ENCODE measurements at places on chromosomes 16 and 17.

GRCh38 chr17:57602896-57603295 is 142.2 kb downstream of the CCDC182 start:
- DNase-seq = no peak

- DNase-seq = no peak
Observed at GRCh38 chr17:3812771-3813170, 11.8 kb upstream of the ITGAE start.

GRCh38 chr17:56125830-56126819 is 27.1 kb upstream of the ANKFN1 start:
- DNase-seq = peak; percentile 84

DNA sequence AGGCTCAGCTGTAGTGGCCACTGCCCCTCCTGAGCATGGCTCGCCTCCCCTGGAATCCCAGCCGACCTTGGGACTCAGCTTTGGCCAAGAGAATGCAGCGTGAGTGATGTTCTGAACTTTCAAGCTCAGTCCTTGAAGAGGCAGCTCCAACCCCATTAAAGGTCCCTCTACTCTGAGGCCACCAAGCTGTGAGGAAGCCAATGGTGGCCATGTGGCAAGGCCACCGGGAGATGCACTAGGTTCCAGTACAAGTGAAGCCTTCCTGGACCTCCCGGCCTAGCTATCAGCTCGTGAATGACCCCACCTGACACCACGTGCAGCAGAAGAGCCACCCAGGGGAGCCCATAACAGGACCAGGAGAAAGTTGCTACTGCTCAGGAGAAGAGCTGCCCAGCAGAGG is 81.7 kb upstream of the GNG13 start:
- DNase-seq = no peak

DNA sequence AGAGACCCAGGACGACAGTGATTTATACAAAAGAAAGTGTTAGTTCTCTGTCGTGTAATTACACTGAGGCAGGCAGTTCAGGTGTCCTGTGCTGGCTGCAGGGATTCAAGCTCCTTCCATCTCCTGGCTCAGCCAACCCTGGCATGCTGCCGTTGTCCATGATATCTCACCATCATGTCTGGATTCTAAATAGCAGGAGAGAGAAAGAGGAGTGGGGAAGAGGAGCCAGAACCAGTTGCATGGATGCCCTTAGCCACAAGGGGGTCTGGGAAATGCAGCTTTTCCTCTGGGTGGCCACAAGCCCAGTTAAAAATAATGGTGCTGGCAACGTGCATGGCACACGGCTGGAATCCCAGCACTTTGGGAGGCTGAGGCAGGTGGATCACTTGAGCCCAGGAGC is 9.7 kb downstream of the C16orf54 start:
- DNase-seq = no peak

DNA sequence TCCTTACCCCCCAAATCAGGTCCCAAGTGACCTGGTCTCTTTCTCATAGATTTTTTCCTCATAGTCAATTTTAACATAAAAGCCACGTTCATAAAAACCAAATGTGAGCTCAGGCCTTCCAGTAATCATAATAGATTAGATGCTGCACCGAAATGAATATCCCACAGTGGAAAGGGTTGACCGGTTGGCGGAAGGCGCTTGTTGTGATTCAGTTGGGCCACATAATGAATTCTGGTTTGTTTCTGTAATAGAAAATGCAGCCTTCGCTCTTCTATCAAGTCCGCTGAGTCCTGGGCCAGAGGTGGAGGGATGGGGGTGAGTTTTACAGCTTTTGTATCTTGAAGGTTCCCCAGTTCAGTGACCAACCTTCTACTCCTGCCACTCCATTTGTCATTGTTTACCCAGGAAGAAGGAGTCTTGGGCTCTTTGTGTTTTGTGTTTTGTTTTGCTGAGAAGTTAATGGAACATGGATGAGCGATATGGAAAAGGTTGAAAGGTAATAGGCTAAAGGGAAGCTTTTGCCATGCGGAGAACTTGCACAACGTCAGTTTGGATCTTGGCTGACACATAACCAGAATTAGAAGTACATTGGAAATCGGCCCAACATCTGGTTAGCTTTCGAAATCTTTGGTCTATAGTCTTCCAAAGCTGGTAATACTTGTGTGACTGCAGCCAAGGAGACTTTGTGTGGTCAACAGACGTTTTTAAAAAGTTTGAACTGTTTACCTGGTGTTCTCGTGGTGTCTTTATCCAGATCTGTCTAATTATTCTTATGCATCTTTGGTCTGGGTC is 89.5 kb downstream of the CLEC16A start:
- DNase-seq = peak; percentile 43

DNA sequence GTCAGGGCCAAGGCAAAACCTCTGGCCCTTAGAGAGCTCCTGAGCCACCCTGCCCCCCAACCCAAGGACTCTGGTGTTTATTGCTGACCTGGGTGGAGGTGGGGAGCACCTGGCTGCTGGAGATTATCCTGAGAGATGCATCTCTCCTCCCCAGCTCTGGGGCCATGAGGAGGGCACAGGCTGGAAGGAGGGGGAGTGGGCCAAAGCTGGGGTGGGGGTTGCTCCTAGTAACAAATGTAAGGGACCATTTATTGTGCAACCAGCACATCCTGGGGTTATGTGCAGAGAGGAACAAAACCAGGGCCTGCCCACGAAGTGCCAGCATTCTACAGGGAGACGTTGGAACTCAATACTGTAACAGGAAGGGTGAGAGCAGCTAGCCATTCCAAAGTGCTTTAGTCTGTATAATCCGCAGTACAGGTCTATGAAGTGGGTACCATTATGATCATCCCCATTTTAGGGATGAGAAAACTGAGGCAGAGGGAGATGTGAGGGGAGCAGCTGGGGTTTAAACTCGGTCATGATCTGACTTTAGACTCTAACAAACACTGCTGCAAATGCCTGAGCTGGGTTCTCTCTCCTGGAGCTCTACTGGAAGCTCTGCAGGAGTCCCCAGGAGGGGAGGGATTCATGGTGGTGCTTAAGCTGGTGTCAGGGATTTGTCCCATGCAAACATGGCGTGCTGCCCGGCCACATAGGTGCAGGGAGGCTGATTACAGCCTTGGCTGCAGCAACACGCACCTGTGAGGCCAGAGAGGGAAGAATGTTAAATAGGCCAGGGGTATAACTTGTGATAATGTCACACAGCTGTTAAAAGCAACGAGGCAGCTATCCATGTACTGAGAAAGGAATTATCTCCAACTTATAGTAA is 1.4 kb upstream of the RHBDF2 start:
- no peak for DNase-seq

DNA sequence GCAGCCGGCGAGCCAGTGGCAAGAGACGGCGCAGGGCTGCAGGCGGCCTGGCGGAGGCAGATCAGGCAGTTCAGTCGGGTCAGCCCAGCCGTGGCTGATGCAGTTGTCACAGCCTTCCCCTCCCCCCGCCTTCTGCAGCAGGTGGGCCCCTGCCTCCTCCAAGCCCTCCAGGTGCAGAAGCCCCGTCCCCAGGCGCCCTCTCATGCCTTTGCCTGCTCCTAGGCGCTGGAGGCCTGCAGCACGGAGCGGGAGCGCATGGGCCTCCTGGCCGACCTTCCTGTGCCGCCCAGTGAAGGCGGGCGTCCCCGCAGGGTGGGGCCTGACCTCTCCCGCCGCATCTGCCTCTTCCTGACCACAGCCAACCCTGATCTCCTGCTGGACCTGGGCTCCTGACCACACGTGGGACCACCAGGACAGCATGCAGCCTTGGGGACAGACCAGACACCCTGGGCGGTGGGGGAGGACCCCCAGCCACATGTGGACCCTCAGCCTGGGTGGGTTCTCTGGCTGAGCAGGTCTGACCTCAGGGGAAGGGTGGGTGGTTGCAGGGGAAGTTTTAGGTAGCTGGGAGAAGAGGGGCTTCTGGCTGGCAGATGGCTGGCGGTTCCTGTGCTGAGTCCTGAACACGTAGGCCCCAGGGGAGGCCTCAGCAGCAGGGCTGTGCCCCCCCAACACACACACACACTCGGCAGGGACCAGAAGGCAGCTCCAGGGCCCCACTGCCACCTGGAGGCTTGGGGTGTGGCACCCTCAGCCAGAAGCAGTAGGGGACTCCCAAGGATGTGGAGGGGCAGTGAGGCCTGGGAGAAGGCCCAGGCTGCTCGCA is 3.1 kb upstream of the MRPS34 start:
- DNase-seq = no peak

GRCh38 chr17:42563543-42563942 is 1.6 kb downstream of the COASY start:
- DNase-seq = no peak

DNA sequence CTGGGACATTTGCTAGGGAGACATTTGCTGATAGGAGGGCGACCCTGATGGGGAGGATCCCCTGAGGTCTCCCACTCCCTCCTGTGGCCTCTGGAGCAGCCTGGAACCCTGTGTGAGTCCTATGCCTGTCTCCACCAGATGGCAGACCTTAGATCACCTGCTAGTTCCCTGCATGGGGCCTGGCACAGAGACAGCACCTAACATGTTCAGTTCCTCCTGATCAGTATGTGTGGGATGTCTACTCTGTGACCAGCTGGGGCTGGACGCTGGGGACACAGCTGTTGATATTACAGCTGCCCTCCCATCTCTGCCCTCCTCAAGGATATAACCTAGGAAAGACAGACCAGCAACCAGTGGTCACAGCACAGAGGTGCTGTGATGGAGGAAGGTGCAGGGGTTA is 1.1 kb upstream of the ADCY7 start:
- DNase-seq = peak; percentile 13

- no peak for DNase-seq
Observed at GRCh38 chr17:50601823-50602375, 32.8 kb upstream of the ABCC3 start.

GRCh38 chr16:82265809-82266208 is 95.8 kb upstream of the MPHOSPH6 start:
- DNase-seq = no peak

DNA sequence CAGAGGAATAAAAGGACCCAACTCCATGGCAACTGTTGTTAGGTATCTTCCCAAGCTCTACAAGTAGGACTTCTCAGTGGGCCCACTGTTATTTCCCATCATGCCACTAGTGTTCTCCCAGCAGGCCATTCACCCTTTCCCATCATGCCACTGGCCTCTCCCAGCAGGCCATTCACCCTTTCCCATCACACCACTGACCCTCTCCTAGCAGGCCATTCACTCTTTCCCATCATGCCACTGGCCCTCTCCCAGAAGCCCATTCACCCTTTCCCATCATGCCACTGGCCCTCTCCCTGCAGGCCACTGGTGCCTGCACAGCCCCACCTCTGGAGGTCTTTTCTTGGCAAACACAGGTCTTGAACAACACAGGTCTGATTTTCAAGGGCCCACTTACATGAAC is 36.3 kb downstream of the IFT140 start:
- no peak for DNase-seq

DNA sequence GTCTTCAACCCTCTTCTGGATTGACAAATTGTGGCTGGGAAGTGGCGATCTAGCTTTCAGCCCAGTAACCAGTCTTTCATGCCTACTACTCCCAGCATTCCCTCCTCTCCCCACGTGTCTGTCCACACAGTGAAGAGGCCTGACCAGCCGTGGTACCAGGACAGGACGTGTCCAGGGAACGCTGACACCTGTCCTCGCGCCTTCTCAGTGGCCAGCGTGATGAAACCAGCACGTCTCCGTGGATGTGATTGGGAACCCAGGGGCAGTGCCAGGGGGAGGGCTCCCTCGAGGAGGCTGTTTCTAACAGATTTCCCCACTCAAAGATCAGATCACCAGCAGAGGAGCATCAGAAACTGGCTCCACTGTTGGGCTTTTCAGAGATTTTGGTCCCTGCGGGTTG is 69.1 kb downstream of the RPA1 start:
- DNase-seq = no peak

- DNase-seq = no peak
Observed at GRCh38 chr17:68357886-68358285, 66.6 kb downstream of the ARSG start.

GRCh38 chr17:69573396-69573795 is 158.9 kb downstream of the MAP2K6 start:
- no peak for DNase-seq

GRCh38 chr17:81551458-81552243 is 502 bp downstream of the FAAP100 start:
- no peak for DNase-seq

DNA sequence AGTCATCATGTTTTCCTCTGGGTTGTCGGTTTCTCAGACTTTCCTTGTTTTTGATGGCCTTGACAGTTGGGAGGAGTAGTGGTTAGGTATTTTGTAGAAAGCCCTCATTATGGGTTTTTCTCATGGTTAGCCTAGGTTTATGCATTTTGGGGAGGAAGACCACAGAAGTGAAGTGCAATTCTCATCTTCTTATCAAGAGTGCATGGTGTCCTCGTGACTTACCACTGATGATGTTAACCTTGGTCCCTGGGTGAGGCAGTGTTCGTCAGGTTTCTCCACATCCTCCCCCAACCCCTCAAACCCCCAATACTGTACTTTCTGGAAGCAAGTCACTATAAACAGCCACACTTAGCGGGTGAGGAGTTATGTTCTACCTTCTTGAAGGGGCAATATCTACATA is 42.3 kb downstream of the BPTF start:
- DNase-seq = no peak

GRCh38 chr17:8221663-8222379 is 11.4 kb upstream of the AURKB start:
- DNase-seq = peak; percentile 92

GRCh38 chr16:7227229-7227721 is 105.4 kb upstream of the RBFOX1 start:
- DNase-seq = no peak

GRCh38 chr17:13416748-13417363 is 184.9 kb downstream of the HS3ST3A1 start:
- no peak for DNase-seq

GRCh38 chr17:77959926-77960521 is 1.5 kb downstream of the TNRC6C start:
- DNase-seq = peak; percentile 38

GRCh38 chr16:2825049-2825742 is 4.9 kb upstream of the ZG16B start:
- DNase-seq = no peak

GRCh38 chr17:19370493-19370960 is 7.8 kb upstream of the MAPK7 start:
- DNase-seq = no peak

- DNase-seq = no peak
Observed at GRCh38 chr17:948284-948852, 31.2 kb downstream of the NXN start.

GRCh38 chr17:79188048-79188447 is 113.4 kb downstream of the ENGASE start:
- no peak for DNase-seq

GRCh38 chr17:50272246-50272645 is 2.0 kb upstream of the TMEM92 start:
- no peak for DNase-seq

- no peak for DNase-seq
Observed at GRCh38 chr16:9713907-9714306, 468.3 kb downstream of the GRIN2A start.

DNA sequence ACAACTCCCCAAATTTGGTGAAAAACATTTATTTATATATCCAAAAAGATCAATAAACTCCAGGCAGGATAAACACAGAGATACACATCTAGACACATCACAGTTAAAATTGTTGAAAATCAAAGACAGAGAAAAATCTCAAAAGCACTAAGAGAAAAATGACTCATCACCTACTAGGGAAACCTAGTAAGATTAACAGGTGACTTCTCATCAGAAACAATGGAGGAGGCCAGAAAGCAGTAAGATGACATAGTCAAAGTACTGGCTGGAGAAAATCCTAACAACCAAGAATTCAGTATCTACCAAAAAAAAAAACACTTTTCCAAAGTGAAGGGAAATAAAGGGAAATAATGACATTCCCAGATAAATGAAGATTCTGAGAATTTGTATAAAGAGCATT is 33.8 kb downstream of the ULK2 start:
- DNase-seq = no peak

- DNase-seq = no peak
Observed at GRCh38 chr17:45979137-45979536, 19.9 kb upstream of the STH start.

GRCh38 chr16:14240219-14240843 is 169.2 kb downstream of the MRTFB start:
- DNase-seq = peak; percentile 13
